PC-9 (cell line): ENCODE measurements at places on chromosomes 16 and 17.

DNA sequence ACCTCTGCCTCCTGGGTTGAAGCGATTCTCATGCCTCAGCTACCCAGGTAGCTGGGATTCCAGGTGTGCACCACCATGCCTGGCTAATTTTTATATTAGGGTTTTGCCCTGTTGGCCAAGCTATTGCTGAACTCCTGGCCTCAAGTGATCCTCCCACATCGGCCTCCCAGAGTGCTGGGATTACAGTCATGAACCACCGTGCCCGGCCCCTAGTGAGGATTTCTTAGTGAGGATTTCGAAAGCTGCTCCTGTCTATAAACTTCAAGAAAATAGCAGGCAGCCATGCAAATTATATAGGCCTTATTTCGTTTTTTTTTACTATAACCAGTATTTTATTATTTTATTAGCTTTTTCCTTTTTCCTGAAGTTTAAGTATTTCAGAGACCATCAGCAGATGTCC is 41.6 kb downstream of the EPN2 start:
- DNase-seq: no peak

DNA sequence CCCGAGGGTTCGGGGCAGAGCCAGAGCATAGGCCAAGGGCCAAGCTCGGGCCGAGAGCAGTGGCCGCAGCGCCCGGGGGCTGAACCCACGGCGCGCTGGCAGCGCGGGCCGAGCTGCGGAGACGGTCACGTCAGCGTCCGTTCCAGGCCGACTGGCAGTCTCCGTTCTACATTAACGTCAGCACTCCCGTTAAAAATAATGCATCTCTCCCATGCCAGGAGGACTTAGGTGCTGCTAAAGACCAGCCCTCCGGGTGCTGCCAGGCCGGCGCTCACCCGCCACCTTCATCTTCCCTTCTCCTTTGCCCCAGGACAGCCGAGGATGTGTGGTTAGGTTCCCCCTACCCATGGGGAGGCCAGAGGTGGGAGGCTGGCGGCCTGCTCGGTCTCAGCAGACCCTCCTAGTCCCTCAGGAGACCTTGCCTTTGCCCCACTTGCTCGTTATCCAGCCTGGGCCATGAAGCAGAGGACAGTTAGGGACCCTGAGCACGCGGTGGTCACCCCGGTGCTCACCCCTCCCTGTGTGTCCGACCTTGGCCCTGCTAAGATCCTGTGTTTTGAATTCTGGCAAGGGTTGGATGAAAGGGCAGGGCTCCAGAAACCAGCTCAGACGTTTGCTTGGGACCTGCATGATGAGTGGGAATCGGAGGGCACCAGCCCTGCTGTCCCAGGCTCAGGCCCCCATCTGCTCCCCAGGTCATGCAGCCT is 572 bp downstream of the MPG start:
- DNase-seq: no peak

- no peak for DNase-seq
These were observed 126.3 kb downstream of the ZFHX3 start for GRCh38 chr16:72921620-72922019.

- no peak for DNase-seq
These were observed 14.4 kb downstream of the CANT1 start for GRCh38 chr17:78995022-78995760.

GRCh38 chr16:75131081-75131480 is 14.5 kb upstream of the LDHD start:
- DNase-seq: no peak

DNA sequence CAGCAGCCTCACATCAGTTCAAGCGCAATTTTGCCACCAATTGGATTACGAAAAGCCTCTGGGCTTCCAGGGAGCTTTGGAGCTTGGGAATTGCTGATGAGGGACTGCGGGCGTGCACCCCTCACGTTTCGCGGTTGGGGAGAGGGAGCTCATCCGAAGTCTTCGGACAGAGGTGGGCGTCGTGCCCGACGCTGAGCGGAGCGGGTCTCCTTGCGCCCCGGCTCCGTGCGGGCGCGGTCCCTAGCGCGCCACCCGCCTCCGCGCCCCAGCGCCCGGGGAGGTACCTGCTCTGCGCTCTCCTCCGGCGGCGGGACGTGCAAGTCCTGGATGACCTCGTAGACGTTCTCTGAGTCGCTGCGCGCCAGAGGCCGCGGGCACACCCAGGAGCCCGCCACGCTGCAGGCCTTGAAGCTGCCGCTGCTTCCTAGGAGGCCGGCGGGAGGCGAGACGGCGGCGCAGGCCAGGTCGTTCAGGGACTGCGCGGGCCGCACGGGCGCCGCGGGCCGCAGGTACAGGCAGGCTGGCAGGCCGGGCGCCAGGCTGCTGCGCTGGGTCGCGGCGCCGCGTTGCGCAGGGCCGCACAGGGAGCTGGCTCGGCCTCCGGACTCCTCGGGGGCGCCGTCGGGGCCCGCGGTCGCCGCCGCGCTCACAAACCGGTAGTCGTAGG is 3.2 kb downstream of the ARHGAP27 start:
- no peak for DNase-seq

- no peak for DNase-seq
These were observed 62.9 kb downstream of the ADCY9 start for GRCh38 chr16:4053301-4053845.

DNA sequence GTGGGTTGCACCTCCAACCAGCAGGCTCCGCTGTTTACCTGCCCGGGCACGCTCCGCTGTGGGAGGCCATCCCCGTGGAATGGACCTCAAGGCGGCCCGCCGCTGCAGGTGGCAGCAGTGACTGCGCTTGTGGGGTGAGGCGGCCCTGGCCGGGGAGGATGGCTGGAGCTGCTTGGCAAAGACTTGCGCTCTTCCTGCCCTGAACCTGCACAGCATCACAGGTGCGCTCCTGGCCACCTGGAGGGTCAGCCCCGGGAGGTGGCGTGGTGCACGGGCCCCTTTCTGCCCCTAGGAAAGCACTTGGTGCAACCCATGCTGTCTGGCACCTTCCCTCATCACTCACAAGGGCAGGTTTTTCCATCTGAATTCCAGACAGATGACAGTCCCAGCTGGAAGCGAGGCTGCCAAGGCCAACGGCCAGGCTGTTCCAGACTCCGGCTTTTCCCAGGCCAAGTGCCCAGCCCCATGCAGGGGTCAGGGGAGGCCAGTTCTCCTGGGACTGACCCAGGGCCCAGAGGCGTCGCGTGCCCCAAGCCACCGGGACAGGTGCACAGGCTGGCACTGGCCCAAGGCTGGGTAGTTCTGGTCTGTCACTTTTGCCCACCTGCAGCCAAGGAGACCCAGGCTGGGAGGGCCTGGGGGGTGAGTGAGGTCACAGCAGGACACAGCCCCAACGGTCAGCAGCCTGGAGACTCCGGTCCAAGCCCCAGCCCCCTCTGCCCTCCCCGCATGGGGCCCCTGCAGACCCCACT is 13.3 kb downstream of the UTS2R start:
- DNase-seq: peak; percentile 46

GRCh38 chr17:39213852-39214251 is 11.9 kb downstream of the STAC2 start:
- DNase-seq: peak; percentile 83

- DNase-seq: no peak
These were observed 164.3 kb downstream of the PARN start for GRCh38 chr16:14465799-14466198.

DNA sequence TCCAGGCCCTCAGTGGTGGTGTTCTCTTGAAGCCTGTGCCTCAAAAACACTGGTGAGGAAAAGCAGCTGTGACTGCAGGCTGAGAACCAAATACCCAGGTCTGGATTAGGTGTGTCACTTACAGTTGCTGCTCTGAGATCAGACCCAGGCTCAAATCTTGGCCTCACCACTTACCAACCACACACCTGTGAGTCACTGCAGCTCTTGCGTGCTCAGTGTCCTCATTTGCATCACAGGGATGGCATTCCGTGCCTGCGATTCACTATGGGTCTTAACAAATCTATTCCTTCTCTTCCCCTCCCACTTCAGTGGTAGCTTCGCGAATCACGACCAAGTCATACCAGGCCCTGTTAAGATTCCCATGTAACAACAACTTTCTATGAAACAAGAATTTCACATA is 233.4 kb upstream of the HSBP1 start:
- no peak for DNase-seq

GRCh38 chr16:27766236-27766925 is 216.4 kb downstream of the KATNIP start:
- DNase-seq: no peak

GRCh38 chr17:71636644-71637043 is 484.2 kb upstream of the SOX9 start:
- DNase-seq: no peak

DNA sequence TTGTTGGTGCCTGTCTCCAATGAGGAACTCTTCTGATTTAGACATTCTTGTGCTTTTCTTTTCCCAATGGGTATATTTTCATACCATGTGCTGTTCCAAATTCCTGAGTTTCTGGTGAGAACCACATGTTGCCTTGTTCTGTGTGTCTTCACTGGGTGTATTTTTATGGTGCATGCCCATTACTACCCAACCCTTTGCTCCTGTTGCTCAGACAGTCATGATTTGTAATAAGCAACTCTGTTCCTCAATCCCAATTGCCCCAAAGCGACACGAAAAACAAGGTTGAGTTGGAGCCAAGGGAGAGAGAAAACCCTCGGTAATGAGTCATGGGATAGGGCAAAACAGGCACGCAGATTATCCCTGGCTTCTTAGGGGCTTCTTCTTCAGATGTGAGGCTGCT is 101.8 kb downstream of the ABCA8 start:
- DNase-seq: no peak

GRCh38 chr17:538181-538973 is 176.3 kb downstream of the VPS53 start:
- DNase-seq: no peak

DNA sequence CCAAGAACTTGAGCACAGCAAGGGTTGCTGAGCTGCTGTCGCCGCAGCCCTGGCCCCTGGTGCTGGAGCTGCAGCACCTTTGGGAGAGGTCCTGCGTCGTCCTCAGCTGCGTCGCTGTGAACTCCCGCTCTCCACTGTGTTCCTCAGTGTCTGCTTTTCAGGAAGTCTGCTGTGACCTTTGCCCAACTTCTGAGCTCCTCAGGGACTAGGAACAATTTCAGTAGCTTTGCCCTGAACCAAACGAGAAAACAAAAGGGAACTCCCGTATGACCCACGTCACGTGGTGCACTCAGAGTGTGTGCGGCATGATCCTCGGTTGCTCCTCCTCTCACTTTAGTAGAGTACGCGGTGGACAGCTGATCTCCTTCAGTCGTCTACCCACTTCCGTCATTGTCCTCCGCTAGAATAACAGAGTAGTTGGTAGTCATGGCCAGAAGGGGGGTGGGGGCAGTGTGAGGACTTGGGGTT is 44.2 kb downstream of the WDR45B start:
- no peak for DNase-seq

DNA sequence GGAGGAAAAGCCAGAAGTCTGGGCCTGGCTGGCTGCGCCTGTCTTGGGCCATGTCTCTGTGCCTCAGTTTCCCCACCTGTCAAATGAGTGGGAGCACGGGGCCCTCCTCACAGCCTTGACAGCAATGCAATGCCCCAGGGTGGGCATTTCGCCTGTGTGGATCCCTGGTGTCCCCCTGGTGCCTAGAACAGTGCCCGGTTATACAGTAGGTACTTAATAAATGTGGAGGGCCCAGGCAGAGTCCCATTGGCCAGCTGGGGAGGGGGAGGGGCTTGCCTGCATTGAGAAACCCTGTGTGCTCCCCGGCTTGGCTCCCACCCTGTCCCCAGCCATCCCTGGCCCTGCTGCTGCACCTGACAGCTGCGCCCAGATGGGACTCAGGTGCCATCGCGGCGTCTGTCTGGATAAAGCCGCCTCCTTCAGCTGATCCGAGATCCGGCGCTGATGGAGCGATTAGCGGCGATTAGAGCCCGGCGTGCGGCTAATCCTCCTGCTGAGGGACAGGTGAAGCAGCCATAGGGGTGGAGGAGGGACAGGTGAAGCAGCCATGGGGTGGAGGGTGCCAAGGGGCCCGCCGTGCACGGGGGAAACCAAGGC is 12.4 kb downstream of the ZFPM1 start:
- DNase-seq: no peak

DNA sequence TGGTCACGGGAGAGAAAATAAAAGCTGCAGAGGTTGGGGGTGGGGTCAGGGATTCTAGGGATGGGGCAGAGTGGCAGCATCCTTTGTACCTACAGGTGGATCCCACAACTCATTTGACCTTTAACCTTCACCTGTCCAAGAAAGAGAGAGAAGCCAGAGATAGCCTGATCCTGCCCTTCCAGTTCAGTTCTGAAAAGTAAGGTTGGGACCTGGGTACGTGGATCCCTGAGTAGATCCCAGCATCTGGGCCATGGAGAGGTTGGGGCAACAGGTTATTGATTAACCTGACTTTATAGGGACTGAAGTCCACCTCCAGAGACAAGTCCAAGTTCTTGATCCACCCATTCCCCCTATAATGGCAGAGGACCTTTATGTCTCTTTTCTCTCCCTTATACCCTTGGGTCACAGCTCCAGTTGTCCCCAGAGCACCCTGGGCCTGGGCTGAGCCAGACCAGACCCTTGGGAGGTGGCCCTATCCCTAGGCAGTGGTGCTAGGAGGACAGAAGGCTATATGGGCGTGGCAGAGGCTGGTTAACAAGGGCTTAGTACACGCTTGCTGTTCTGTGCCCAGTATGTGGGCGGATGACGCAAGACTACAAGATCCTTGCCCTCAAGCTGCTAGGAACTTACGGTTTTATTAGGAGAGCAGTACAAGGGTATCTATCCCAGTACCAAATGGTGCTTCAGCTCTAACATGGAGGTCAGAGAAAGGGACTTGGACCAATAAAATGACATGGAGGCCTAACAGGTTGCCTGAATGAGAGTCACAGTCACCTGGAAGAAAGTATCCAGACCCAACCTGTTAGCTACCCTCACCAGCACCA is 3.3 kb downstream of the CLDN7 start:
- DNase-seq: peak; percentile 65

DNA sequence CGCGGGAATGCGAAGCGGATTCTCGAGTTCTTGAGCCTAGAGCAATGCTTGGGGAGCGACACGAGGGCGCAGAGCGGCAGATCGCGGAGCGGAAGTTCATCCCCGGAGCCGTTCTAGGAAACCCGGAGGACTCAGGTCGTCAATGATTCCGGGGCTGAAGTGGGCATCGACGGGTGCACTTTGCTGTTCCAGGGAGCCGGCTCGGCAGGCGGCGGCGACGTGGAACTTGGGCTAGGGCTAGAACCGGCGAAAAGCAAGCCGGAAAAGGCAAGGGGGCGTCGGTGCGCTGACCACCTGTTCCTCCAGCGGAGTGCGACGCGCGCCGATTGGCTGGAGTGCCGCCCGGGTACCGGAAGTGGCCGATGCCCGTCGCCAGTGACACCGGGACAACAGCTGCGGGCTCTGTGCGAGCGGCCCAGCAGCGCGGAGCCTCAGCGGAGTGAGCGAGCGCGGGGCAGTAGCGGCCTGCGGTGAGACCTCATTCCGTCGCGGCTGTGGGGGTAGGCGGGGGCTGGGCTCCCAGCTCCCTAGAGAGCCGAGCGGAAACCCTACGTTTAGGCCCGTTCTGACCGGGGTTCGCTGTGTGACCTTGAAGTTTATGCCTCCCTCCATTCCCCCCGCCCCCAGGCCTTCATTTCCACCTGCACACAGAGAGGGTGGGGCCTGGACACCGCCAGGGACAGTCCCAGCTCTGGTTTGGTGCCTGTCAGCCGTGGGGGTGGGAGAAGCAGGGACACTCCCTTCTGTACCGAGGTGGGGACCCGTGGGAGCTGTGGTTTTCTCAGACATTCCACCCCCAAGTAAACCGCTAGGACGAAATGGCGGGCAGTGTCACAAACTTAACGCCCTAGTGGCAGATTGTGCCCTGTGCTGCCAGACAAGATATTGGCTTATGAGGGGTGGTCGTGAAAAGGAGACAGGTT is at the start of gene ZFP3:
TSS of gene ZFP3 (plus strand) at position 362 of the 923 bp plus-strand sequence. CDS start 13,038 bp downstream, outside the sequence.
- DNase-seq: peak; percentile 87
